ENCODE measurements at places on chromosomes 5 and 9. TPM values are rescaled to one million over a fixed set of nuclear protein-coding genes. Genes with fewer than 3 reads are reported as not detected.

TPPP gene
- total RNA-seq: 5.5 TPM

OR13J1 gene
- total RNA-seq: not detected

G3BP1 gene
- 138 TPM for total RNA-seq

BHMT gene
- total RNA-seq: not detected

SLC36A1 gene
- 8.5 TPM for total RNA-seq

TIMD4 gene
- total RNA-seq: 1.6 TPM

PLAA gene
- total RNA-seq: 29.0 TPM

SLC6A19 gene
- total RNA-seq: 0.22 TPM

PCDHGB1 gene
- 1.9 TPM for total RNA-seq

CCDC171 gene
- total RNA-seq: 0.40 TPM

CSF2 gene
- 0.32 TPM for total RNA-seq
